ENCODE measurements at places on chromosomes 3 and 15.

DNA sequence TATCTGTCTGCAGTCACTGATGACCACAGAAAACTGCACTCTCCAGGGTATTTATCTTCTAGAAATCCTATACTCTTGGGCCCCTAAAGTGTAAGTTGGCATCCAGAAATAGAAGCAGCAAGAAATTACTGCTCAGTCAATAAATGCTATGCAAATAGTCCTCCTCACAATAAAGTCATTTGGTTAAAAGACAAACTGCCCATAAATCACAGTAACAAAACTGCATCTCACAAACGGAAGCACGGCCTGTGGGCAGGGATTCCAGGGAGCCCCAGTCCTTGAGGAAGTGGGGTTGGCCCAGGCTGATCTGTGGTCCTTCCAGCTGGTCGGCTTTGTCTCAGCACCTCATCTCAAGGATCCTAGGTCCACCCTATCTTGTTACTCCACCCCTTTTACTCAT, 29.7 kb upstream of the SPATA12 start:
- DNase-seq = no peak

DNA sequence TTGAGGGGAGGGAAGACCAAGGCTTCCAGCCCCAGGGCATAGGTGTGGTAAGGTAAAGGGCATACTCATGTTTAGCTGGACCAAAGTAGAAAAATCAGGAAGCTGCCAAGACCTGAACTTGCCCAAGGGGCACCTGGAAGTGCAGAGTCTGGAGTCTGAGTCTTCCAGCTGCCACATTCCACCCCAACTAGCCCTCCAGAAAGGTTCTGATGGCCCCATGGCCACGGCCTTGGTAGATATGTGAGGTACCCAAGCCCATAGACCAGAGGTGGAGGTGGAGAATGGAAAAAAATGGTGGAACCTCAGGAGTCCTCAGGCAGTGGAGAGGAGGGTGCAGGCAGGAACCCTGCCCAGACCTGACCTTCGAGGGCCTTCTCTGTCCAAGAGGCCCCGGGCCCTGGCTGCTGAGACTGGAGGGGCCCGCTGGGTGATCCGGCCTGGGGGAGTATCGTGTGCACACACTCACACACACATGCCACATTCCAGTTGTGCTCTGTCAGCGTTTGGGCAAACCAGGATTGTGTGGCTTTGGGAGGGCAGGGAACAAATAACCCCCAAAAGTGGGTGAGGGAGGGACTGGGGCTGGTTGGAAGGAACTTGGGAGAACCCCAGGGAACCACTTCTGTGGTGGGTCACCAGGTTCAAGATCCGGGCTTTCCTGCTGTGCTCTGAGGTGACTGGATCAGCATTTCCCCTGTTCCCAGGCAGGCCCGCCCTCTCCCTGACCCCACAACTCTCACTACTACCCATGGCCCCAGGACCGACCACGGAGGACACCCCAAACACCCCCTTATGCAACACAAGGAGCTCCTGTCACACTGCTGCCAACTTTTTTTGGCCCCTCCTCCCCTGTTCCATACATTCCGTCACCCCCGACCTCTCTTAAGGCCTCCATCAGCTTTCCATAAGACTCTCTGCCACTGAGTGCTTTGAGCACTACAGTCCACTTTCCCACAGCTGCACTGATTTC, 11.6 kb downstream of the MYL3 start:
- no peak for DNase-seq

- no peak for DNase-seq
Measured at GRCh38 chr15:51161491-51162220, 67.0 kb upstream of the TNFAIP8L3 start.

DNA sequence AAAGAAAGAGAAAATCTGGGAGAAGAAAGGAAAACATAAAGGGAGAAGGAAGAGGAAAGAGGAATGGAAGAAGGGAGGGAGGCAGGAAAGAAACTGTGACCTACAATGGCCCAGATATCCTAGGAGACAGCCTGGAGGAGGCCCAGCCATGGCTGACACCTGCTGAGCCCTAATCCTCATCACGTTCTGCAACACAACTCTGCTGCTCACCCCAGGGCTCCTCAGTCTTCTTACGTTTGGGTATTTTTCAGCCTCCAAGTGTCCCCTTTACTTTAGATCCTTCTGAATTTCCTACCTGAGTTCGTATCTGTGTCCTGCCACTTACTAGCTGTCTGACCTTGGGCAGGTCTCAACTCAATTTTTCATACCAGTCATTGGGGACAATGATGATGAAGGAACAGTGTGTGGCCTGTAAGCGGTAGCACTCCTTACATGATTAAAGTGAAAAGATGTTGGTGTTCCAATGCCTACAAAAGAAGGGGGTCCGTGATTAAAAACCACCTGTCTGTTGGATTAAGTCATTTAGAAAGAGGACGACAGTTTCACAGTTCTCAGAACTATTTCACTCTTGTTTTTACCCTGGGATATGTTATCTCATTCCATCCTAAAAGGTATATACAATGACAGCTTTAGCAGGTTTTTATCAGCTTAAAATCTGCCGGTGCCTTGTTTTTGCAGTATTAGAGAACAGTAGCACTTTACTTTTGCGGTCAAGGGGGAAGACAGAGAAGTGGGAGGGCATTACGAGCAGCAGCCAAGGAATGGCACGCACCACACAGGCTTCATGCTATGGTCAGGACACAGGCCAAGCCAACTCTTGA, 47.4 kb downstream of the CCR4 start:
- no peak for DNase-seq

DNA sequence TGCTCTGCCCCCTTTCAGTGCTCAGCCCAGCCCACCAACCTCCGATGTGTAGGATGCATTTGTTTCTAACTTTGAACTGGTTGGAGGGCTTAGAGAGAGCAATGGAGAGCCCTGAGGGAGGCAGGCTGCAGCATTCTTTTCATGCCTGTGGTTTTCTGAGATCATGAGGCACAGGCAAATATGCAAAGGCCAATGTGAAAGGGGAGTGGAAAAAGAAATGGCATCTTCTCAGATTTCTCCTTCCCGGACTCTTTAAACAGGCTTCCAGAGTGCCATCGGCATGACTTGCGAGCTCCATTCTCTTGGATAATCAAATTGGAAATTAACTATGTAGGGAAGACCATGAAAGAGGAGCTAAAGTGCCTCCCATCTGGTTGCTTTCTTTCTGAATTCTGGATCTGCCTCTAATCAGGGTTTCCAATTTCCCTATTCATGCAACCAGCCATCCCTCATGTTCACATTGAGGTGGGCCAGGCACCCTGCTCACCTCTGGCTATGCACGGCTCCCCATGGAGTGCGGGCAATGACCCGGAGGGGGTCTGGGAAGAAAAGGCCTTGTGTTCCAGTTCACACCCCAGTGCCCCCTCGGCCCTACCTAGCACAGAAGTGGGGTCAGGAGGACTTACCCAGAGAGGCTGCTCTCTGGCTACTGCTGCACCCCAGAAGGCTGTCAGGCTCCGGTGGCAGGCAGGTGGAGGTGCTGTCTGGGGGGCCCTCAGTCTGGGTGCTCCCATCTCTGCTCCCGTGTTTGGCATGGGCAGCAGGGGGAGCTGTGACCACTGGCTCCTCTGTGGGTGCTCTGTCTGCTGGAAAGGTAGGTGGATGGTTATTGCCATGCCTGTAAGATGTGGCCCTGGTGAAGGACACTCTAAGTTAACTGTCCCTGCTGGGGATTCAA, 16.1 kb downstream of the AMOTL2 start:
- DNase-seq = no peak

- no peak for DNase-seq
Measured at GRCh38 chr3:163315786-163316185, 1762.5 kb downstream of the SI start.

DNA sequence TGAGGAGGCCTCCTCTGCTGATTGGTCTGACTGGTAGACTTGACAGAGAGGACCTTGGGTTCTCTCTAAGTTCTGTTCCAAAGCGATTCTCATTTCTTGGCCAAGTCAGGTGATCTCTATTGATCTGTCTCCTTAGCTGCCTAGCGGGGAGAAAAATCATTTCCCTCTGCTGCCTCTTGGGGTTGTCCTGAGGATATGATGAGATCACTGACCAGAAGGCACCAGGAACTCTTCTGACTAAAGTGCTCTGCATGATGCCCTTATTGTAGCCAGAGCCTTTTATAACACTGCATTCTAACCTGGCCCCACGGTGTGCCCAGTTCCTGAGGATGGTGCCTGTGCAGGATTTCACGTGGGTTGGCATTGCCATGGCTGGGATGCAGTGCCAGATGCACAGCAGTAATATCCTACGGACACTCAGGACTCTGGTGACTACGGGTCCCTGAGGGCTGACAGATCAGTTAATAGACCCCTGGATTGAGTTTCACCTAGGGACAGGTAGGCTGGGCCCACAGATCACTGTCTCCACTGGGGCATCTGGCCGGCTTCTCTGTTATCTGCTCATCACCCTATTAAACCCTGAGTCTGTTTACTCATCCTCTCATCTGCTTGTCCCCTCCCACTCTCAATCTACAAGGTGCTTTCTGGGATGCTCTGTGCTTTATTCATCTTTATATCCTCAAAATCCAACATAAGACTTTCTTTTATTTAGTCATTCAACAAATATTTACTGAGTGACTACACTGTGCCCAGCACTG, 3.9 kb upstream of the HEG1 start:
- no peak for DNase-seq

GRCh38 chr15:39301589-39301999, 279.3 kb upstream of the THBS1 start:
- no peak for DNase-seq

DNA sequence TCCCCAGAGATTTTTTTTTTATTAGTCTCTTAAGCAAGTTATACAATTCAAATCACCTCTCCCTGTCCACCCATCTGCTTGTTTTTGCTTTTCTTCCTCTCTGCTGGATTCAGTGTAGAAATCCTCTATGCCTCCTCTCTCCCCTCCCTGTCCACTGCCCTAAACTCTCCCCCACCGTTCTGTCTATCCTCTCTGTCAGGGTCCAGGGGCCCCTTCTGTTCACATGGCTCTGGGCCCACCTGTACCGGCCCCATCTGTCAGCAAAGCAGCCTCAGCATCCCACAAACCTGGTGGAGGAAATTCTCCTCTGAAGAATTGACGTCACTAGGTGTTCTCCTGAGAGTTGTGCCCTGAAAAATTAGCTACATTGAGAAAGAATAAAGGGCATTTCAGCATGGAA, 137.6 kb upstream of the CMC1 start:
- no peak for DNase-seq

DNA sequence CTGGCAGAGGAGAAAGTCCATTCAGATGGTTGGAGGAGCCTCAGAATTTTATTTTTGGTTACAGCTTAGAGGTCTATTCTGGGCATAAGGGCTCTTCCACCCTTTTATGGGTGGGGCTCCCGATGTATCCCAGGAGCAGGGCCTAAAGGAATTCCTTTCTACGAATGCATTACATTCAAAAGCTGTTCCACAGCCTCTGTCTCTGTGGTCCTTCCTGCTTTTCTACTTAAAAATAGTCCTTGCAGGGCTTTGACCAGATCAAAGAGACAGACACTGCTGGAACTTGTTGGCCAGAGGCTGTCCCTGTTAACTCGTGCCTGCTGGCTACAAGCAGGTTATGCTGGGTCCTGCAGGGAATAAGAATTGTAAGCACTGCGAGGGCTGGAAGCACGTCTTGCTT, 14.4 kb upstream of the NOX5 start:
- DNase-seq = no peak

DNA sequence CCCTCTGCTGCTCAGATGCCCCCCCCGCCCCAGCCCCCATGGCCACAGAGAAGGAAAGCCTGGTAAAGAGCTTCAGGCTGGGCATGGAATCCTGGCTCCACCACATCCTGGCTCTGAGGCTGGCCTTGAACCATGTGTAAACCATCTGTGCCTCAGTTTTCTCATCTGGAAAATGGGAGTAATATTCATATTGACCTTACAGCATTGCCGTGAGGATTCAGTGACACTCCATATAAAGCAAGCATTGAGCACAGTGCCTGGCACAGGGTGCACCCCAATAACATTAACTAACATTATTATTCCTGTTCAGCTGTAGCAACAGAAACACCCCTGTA, 150.7 kb downstream of the XXYLT1 start:
- no peak for DNase-seq

GRCh38 chr15:68580026-68580882, 1.5 kb downstream of the CORO2B start:
- DNase-seq = no peak

- DNase-seq = no peak
Measured at GRCh38 chr3:78994174-78995027, 773.4 kb downstream of the ROBO1 start.

GRCh38 chr15:78320183-78320582, 20.0 kb upstream of the CRABP1 start:
- DNase-seq = no peak

DNA sequence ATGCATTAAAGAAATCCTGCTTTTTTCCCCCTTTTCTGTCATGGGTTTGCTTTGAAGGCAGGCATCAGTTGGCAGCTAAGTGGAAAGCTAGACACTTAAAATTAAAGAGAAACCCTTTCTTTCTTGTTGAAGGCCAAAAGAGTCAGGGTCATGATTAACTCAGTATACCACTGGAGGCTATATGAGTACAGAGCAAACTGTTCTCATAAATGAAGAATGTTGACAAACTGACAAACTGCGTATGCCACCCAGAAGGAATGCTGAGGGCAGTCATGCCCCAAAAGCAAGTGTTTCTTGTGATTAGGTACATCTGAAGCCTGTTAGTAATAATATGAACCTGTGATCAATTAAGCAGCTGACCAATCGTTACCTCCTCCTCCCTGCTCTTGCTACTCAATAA, 43.6 kb upstream of the COL6A6 start:
- no peak for DNase-seq

GRCh38 chr3:31498791-31499190, 33.9 kb upstream of the STT3B start:
- DNase-seq = no peak

DNA sequence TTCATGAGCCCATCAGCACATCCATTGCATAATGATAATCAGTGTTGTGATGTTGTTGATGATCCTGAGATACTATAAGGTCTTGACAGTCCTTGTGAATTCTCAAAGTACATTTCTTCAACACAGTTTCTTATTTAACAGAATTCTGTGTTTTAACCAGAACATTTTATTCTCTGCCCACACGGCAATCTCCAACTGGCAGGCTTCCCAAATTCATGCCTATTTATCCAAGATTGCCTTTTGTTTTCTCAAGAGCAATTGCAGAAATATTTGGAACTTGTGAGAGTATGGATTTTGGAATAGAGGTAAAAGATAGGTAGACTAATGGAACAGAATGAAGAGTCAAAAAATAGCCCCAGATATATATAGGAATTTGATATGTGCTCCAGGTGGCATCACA, 116.0 kb downstream of the UACA start:
- DNase-seq = no peak

GRCh38 chr15:77577366-77577950, 55.3 kb downstream of the LINGO1 start:
- no peak for DNase-seq

DNA sequence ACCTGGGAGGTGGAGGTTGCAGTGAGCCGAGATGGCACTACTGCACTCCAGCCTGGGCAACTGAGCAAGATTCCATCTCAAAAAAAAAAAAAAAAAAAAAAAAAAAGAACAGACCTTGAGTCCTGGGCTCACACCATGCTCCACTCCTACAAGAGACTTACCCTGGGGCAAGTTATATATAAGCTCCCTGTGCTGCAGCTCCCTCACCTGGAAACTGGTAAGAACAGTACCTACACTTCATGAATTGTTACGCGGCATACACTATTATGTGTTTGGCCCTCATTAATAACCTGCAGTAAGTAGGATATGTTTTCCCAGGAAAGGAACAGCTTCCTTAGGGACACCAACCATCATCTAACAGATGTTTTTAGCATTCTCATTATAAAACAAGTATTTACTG, 119.6 kb downstream of the FMN1 start:
- no peak for DNase-seq

- no peak for DNase-seq
Measured at GRCh38 chr3:57652203-57652602, 40.7 kb downstream of the DENND6A start.

GRCh38 chr3:113223475-113224281, 12.3 kb downstream of the BOC start:
- DNase-seq = no peak

- DNase-seq = no peak
Measured at GRCh38 chr3:183587336-183587735, 31.8 kb upstream of the KLHL6 start.
